HCT116 (cell line): ENCODE measurements at places on chromosomes 11 and 22. TPM values are rescaled to one million over a fixed set of nuclear protein-coding genes. Genes with fewer than 3 reads are reported as not detected.

DNA sequence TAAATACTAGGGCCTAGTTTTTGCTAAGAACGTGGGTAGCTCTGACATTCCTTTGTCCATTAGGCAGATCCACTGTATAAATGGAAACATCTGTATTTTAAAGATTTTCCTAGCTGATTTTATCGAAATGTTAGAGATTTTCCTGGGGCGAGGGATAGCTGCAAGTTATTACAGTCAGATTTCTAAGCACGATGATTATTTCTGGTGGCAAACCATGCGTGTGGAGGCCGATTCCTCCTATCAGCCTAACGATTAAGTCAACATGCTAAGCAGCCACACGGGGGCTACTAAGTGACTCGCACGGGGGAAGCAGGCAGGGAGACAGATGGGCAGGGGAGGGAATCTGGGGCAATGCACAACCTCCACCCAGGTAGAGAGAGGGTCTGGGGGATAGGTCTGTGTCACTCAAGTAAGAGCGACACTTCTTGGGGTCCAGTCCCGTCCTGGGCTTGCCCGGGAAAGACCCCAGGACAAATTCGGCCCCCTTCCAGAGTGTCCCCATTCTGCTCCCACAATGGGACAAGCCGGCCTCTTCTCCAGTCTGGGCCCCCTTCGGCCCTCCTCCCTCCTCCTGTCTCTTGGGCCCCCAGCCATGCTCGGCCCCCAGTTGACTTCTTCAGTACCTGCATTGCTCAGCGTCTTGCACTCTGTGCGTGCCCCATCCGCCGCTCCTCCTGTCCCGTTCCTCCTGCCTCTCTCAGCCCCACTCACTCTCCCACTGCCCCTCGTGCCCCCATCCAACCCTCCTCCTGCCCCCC lies 571 bp downstream of the C11orf24 start:
- DNase-seq = peak; percentile 61

- DNase-seq = no peak
Measured at GRCh38 chr11:61777234-61778090, 14.9 kb downstream of the TMEM258 start.

The KRTAP5-8 gene
- not detected for total RNA-seq

The DTX4 gene
- 7.6 TPM for total RNA-seq

DNA sequence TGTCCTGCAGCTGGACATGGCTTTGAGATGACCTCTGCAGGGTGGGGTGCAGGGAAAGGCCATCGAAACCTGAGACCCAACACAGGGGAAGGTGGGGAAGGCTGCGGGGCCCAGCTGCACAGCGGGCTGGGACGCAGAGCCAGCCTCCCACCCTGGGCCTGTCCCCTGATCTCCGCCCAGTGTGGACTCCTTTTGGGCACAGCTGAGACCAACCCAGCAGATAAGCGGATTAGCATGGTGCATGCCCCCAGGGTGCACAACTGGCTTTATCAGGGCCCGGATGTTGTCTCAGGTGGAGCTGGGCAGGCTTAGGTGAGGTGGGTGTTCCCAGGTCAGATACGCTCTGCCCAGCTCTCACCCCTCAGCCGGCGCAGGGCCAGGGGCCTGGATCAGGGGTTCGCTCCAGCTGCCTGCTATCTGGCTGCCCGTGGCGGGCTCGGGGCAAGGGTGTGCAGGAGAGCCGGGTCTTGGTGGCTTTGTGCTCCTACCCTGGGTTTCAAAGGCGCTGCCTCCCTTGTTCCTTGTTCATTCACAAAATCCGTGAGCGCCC lies 28.1 kb upstream of the MUC5AC start:
- DNase-seq = no peak

DNA sequence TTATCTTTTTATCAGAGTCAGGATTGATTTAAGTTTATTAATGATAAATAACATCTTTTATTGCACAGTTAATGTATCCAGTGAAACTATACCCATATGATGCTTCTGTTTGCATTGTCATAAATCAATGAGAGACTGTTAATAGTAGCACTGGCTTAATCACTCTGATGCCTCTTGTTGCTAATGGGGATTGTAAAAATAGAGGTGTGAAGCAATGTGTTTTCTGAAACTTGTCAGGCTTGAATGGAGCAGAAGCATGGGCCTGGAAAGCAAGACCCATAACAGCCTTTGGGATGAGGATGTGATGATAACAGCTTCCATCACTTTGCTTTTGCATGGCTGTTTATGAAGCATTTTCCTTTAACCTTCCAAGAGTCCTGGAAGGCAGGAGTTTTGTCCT lies 319.7 kb downstream of the DDX10 start:
- no peak for DNase-seq
